ENCODE measurements at places on chromosomes 3 and 15.

GRCh38 chr15:92707880-92708551, 52.4 kb upstream of the FAM174B start:
- DNase-seq = no peak

- no peak for DNase-seq
Observed at GRCh38 chr15:81111510-81112470, 22.3 kb upstream of the CFAP161 start.

DNA sequence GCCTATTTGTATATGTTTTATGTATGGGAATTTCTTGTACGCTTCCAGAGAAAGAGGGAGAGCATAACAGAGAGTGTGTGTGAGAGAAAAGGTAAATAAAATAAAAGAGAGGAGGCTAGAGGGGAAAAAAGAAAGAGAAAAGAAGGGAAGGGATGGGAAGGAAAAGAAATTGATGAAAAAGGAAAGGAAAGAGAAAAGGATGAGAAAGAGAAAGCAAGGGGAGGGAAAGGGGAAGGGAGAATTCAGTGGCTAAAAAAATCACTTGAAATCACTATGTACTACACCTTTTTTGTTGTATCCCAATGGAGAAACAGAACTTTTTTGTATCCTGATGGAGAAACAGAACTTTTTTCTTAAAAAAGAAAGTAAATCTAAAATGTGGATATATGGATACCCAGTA, 165.5 kb upstream of the MBNL1 start:
- DNase-seq = no peak

DNA sequence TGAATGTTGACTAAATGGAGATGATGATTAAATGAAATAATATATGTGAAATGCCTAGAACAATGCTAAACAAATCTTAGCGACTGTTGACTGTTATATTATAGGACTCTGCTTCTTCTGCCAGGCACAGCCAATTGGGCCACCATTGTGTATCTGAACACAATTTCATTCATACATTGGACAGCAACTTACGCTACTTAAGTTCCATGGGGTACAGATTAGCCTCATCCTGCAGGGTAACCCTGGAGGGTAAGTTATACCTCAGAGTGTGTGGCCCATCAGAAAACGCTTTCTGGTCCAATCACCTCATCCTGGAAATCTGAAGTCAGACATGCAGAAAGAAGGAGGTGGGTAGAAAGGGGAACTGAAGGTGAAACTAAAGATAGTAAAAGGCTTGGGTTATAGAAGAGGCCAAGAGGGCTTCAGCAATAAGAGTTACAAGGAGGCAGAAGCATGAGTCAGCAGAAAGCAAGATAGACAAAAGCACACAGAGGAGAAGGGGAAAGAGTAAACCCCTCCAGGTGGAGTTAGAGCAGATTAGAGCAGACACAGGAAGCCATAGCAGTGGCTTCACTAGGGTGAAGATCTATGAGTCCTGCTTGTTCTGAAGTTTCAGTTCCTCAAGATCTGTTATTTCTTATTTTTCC, 119.3 kb upstream of the SLC24A5 start:
- no peak for DNase-seq

DNA sequence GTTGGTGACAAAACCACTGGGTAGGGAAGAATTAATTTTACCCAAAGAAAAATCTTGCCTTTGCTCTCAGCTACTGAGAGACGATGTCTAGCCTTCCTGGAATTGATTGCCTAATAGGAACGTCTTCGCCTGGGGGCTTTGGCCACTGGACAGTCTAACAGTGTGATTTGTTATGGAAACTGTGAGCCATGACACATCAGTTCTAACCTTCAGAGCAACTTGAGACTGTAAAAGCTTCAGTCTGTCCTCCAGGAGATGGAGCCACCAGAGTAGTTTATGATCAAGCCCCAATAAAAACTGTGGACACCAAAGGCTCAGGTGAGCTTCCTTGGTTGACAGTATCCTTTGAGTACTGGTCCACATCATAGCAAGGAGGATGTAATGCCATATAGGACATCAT, 235.8 kb upstream of the TMCO5A start:
- DNase-seq = no peak

- DNase-seq = no peak
Observed at GRCh38 chr15:95875121-95875643, 455.3 kb upstream of the NR2F2 start.

DNA sequence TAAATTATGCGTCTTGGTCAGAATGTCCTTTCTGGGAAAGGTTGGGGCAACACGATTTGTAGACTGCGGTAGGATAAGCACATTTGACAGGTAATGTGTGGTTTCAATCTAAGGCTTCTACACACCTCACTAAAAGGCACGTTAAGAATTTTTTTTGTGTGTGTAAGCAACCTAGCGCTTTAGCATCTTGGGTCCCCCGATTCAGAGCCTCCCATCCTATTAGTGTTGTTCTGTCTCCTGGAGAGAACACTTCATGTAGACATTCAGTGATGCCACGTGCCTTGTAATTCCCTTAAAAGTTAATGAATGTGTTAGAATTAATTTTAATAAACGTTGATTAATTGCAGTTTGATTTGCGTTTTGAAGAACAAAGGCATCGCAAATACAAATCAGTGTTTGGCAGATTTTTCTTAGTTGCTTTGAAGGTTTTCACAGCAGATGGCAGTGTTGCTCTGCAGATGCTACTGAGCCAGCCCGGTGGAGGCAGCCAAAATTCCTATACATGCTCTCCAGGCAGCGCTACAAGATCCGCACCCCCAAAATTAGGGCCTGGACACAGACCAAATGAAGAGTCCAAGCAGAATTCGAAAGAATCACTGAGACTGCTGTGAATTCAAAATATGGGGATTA, 63.5 kb downstream of the OTOL1 start:
- DNase-seq = no peak

DNA sequence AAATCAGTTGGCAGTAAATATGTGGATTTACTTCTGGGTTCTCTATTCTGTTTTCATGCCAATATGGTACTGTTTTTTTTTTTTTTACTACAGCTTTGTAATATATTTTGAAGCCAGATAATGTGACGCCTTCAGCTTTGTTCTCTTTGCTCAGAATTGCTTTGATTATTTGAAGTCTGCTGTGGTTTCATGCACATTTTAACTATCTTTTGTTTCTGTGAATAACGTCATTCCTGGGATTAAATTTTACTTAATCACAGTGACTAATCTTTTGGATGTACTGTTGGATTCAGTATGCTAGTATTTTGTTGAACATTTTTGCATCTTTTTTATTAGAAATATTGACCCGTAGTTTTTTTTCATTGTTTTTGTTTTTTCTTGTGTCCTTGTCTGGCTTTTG, 576.5 kb downstream of the ZNF385D start:
- no peak for DNase-seq

DNA sequence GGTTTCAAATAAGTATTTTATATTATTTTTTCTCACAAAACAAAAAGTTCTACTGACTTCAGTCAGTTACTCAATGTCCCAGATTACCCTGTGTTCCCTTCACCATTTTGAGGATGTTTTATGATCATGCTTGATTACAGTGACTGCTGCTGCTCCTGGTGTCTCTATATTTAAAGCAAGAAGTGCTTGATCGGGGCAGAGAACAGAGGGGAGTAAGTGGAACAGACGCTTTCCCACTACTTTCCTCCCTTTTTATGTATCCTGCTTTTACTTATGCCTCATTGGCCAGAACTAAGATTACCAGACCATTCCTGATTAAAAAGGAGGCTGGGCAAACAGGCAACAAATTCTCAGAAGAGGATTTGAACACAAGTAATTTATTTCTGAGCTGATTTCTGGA, 612.1 kb downstream of the VGLL3 start:
- no peak for DNase-seq

DNA sequence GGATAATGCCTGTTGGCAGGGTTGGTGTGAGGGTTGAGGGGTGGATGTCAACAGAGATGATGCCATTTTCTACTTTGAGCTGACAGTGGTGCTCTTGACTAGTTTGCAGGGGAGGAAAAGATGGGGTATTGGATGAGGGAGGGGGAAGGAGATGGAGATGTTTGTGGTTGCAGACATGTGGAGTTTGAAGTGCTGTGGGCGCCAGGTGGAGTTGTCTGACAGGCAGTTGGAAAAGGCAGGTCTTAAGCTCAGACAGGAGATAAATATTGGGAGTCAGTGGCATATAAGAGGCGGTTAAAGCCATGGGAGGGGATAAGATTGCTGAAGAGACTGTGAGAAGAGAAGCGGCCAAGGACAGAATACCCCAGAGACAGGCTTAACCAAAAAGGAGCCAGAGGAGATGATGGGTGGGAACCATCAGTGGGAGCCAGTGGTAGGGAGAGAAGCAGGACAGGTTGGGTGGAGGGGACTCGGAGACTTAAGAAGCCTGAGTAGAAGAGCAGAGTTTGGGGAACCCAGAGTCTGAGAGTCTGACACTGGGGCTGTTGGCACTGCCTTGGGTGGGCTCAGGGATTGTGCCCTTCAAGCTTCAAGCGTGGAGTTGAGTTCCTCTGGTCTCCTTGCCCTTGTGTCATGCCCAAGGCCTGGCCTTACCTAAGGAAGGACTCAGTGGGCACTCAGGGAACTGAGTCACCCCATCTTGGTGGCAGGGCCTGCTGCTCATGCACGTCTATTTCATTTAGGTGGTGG, 13.9 kb downstream of the COPG1 start:
- DNase-seq = no peak

DNA sequence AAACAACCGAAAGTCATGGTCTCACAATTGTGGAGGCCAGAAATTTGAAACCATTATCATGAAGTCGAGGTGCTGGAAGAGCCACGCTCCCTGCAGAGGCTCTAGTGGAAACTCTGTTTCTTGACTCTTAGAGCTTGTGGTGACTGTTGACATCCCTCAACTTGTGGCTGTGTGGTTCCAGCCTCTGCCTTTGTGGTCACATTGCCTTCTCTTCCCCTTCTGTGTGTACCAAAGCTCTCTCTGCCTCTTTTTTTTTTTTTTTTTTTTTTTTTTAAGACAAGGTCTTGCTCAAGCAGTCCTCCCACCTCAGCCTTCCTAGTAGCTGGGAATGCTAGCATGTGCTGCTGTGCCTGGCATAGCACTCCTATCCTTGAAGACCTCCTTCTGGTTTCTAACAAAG, 48.7 kb upstream of the CRTC3 start:
- peak; percentile 6 for DNase-seq

DNA sequence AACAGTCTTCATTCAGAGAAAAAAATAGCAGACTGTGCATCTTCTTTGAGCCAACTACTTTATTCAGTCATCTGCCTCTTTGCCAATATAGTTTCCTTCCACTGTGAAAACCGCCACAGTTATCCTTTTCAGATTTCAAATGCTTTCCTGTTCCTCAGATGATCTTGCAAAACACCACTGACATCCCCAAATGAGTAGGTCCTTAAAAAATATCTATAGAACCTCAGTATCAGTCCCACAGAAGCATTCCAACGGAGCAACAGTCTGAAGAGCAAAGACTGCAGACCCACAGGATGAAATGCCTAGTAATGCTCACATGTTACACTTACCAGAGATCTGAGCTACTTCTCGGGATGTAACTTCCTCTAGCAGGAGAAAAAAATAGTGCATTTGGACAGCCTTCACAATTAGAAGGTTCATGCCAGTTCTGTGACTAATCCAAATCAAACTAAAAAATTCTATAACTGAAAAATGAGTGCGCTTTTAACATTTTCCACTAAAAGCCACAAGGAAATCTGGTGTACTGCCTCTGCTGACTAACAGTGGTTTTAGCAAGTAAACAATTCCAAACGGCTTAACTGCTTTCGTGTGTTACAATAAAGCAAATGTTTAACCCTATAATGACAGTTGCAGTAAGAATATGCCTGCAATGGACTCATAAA, at the start of gene ANKRD28:
Gene ANKRD28 (minus strand): TSS at position 338 of the 662 bp plus-strand sequence. CDS start 1,458 bp downstream, outside the sequence.
- no peak for DNase-seq

- DNase-seq = no peak
Observed at GRCh38 chr3:2595486-2595885, 496.8 kb downstream of the CNTN4 start.

DNA sequence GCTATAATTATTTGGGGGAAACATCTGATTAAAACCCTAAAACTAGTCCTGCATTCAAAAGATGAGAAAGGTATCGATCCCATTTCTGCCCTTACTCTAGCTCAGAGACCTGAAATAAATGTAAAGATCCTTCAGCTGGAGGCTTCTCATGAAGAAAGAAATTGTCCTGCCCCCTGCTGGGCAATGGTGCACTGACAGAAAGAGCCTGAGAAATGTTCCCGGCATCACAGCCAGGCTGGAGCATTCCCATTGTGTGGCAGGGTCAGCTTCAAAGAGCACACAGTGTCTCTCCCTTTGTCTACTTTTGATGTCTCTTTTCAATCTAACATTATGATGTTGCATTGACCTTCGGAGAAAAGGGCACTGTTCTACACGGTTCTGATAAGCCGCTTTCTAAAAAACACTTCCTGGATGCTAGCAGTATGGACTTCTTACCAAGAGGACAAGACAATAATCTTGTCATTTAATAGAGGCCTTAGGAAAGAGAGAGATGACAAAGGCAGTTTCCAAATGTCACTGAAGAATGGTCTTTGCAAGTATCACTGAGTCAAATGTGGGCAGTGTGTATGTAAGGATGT, 287.5 kb downstream of the MAGI1 start:
- no peak for DNase-seq

DNA sequence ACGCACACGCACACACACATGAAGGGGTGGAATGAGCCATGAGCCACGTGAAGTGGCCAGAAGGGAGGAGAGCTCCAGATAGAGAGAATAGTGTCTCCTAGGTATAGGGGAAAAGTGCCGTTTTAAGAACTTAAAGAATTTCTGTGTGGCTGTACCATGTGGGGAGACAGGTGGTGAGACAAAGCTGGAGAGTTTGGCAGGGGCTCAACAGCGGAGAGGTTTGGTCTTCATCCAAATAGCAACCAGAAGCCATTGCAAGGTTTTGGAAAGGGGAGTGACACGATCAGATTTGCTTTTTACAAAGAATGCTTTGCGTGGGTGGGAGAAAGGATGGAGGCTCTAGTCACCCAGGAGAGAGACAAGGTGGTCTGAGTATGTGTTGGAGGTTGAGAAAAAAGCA, 146.0 kb downstream of the IL20RB start:
- DNase-seq = no peak

DNA sequence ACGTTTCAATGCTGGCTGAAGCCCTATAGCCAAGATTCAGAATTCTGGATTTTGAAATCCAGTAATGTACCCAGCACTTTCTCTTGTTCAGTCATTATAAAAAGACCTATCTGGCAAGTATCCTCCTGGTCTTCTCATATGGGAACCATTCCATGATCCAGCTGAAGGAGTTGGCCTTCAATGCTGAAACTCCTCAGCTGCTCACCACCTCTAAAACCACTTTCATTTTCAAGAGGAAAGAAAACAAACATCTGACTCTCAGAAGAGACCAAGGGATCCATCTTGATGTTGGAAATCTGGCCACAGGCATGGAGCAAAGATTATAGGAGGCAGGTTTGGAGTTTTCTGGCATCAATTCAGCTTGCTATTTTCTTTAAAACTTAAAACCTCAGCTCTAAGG, 235.4 kb downstream of the FMN1 start:
- no peak for DNase-seq

DNA sequence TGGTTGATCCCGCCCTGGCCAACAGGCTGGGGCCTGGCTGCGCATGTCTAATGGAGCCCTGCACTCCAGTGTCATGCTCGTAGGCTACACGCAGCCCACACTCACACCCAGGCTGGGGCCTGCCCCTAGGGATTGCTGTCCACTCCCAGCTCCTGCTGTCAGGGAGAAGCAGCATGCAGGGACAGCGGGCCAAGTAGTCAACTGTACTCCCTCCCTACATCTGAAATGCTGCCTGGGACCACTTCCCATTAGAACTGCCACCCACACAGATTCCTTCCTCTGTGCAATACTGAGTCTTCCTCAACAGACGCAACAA, 16.1 kb downstream of the ALS2CL start:
- DNase-seq = no peak

GRCh38 chr3:25727316-25727715, 55.9 kb downstream of the NGLY1 start:
- DNase-seq = no peak
